ENCODE measurements at places on chromosomes 4 and X.
A peak's percentile ranks its signal among the peaks of the same experiment; 100 is the strongest.

DNA sequence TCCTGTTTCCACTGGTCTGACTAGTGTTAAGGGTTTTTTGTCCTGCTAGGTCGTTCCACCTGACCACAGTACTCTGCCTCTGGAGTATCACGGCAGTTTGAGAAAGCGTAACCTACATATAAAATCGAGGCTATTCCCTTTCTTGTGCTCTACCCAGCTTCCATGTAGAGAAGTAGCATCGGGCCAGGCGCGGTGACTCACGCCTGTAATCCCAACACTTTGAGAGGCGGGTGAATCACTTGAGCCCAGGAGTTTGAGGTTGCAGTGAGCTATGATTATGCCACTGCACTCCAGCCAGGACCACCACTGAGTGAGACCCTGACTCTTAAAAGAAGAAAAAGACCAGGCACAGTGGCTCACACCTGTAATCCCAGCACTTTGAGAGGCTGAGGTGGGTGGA is 7.5 kb downstream of the PPEF1 start:
- DNase-seq: no peak

GRCh38 chr4:169268951-169269760 is 1.6 kb downstream of the SH3RF1 start:
- DNase-seq: no peak

- peak; percentile 26 for DNase-seq
Measured at GRCh38 chr4:77044461-77045150, 31.2 kb downstream of the CCNI start.

DNA sequence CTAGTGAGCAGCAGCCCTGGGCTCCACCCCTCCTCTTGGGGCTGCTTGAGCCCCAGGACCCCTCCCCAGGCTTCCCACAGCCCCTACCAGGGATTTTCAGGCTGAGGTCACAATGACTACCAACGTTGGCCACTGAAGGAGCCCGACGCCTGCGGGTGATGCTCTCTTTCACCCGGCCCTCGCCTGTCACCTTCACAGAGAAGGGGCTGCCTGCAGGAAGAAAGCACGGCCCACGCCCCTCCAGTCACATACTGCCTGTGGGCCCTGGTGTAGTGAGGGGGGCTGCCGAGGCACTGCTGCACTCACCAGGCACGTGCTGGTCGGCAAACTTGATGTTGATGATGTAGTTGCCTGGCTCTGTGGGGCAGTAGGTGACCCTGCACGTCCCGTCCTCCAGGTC is 22.0 kb downstream of the FLNA start:
- no peak for DNase-seq

- no peak for DNase-seq
Measured at GRCh38 chrX:19881559-19881958, 5.8 kb downstream of the SH3KBP1 start.

GRCh38 chr4:67109276-67109675 is 436.0 kb downstream of the CENPC start:
- DNase-seq: no peak

- no peak for DNase-seq
Measured at GRCh38 chr4:123055943-123056342, 133.5 kb upstream of the NUDT6 start.

DNA sequence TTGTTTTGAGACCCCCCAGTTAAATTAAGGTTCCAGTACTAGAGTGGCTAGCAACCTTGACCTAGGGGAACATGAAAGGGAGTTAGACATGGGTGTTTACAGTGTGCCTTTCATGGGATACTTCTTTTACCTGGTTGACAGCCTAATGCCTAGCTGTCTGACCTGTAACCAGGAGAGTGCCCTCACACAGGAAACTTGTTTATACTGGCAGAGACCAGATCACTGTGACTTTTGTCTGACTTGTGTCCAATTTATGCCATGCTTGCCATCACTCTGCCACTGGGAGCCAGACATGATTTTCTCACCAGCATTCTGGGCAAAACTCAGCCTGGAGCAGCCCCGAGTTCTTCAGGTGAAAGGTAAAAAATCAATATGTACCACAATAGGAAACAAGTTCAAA is 305.9 kb downstream of the CHIC1 start:
- DNase-seq: no peak

DNA sequence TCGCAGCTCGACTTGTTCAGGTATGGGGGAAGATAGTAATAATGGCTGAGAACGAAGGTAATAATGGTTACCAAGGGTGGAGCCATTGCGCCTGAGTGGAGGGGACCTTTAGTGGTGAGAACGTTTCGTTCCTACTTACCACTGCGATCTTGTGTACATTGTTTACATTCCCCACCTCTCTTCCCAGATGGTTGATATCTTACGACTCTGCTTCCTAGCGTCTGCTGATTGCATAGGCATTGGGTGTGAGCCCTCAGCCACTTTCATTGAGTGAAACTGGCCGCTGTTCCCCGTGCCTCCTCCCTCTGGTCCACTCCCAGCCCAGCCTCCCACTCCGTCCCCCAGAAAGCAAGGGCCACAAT is 850 bp downstream of the IGBP1 start:
- DNase-seq: no peak

DNA sequence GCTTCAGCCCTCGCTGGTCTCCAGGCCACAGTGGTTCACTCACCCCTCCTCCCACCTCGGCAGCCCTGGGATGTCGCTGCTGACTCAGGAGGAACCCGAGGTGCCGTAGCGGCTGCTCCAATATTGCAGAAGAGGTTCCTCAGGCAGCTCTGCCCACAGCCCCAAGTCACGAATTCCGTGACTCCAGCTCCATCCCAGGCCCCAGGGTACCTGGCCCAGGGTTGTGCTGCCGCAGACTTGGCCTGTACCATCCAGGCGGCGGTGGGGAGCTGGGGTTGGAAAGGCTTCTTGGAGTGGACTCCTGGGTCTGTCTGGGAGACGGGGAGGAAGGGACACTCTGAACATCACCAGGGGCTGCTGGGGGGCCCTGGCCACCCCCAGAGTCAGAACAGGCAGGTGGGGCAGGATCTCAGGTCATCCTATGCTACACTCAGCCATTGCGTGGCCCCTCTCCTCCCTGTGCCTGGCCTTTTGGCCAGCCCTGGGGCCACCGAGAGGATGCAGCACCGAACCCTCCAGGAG is 728 bp upstream of the HGFAC start:
- DNase-seq: no peak

DNA sequence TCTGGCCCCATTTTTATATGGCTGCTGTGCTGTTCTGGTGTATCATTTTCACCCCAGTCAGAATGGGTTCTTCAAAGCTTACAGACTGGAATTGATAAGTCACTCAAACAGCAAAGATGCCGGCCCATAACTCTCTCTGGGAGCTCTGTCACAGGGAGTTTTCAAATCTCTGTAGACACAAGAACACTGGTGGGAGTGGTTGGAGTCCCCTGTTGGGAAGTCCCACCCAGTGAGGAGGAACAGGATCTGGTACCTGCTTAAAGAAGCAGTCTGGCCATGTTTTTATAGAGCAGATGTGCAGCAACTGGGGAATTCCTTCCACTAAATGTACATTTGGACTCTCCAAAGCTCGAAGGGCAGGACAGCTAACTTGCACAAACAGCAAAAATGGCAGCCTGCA is 69.3 kb upstream of the UGT2B7 start:
- DNase-seq: no peak

DNA sequence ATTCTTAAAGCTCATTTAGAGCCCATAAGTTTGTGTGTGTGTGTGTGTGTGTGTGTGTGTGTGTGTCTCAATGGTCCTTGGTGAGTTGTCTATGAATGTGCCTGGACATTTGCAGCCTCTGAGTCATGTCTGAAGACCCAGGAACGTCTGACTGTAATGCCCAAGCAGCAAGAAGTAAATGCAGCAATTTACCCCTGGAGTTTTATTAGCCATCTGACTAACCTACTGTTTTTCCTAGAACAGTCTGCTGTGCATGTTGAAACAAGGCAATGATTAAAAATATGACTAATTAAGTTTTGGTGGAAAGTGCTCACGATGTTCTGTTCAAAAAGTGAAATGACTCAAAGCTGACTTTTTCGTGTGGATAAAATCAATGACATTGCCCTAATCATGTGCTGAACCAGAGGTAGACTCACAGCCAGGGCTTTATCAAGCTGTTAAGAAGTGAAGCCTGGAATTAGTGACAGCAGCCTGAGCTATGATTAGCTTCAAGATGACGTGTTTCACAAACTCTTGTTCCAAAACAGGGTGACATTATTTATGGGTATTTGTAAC is 201.6 kb downstream of the CPE start:
- peak; percentile 98 for DNase-seq

- no peak for DNase-seq
Measured at GRCh38 chr4:36944232-36944631, 300.3 kb upstream of the NWD2 start.

DNA sequence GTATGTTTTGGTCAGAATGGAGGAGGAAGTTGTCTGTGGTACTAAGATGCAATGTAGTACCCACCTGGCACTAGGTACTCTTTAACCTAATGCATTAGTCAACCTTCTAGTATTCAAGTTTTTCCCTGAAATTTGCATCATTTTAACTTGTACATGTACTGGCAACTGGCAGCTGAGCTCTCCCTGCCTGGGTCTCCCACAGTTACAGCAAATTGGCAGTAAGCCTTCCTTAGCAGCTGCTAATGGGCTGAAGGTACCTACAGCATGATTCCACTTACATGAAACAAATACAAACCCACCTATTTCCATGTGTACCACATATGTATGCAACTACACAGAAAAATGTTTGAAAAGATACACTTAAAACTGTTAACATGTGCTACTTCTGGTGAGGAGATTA is 8.1 kb upstream of the KLHL2 start:
- DNase-seq: peak; percentile 55

DNA sequence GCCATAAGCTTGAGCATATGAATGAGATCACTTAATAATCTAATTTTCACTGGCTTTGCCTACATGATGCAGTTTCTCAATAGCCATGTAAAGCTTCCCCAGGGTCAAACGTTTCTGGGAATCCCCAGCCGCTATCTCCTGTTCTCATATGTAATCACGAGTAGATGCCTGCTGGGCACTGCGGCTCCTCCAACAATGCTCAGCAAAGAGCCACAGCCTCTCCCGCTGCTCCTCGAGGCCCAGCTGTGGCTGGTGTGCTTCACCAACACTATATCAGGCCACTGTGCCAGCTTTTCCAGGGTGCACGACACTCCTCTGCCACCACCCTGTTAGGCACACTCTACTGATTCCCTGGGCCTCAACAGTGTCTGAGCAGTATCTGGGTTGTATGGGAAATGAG is 78.3 kb upstream of the RASGEF1B start:
- DNase-seq: no peak

GRCh38 chr4:61603086-61603485 is 403.0 kb downstream of the ADGRL3 start:
- no peak for DNase-seq

- DNase-seq: no peak
Measured at GRCh38 chrX:118734909-118735308, 7.5 kb downstream of the IL13RA1 start.

DNA sequence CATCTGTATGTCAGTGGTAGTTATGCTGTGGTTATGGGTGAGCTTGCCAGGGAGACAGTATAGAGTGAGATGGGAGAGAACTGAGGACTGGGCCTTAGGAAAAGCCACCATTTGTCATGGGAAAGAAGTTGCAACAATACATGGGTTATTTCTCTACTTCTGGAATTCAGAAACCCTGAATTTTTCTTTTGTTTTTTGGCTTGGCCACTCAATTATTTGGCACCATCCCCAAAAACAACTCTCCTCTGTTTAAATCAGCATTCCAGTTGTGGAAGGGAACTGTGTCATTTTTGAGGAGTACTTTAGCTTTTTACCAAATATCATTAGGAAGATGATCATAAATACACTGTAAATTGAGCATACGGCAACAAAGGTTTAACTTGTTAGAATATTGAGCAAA is 41.1 kb upstream of the ACSL4 start:
- no peak for DNase-seq

DNA sequence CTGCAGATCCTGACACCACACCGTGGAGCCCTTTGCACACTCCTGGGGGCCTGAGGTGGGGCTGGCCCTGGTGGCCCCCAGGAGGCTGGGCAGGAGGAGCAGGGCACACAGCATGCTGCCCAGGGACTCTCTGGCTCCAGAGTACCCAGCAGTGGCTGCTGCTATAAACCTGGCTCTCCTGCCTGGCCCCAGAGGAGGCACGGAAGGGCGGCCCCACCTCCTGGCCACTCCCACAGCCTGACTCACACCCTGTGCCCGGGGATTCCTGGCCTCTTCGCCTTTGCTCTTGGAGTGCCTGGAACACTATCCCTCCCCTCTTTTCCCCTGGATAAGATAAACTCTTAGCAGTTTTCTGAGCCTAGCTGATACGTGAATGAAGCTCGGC is at the start of gene PSAPL1:
Gene PSAPL1, minus strand, starts transcription at position 165 of the 385 bp plus-strand sequence. Its CDS starts 51 bp downstream, at position 114.
- DNase-seq: peak; percentile 2

- DNase-seq: no peak
Measured at GRCh38 chr4:3114377-3114776, 39.9 kb downstream of the HTT start.

DNA sequence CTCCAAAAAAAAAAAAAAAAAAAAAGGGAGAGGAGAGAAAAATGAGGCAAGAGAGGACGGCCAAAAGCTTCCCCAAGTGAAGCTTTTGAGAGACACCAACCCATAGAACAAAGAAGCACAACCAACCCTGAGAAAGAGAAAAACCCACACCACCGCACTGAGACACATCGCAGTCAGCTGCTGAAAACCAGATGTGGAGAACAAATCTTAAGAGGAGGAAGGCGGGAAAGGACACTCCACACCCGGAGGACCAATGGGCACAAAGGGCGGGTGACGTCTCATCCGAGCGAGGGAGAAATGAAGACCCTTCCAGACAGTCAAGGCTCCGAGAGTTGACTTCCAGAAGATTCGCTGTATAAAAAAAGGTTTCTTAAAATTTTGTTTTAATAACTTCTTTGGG is 112.1 kb downstream of the AFAP1 start:
- no peak for DNase-seq

DNA sequence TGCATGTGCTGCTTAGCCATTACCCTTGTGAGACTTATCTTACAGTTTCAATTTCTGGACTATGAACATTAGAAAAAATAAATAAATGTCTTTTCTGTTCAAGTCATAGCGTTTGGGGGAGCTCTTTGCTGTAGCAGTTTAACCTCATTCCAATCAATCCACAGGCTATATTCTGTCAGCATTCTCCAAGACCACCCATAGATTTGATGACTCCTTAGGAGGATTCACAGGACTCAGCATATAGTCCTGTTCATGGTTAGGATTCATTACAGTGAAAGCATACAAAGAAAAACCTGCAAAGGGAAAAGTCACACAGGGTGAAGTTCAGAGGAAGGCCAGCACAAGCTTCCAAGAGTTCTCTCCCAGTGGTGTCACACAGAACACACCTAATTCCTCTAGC is 180.5 kb downstream of the ADAMTS3 start:
- no peak for DNase-seq

- no peak for DNase-seq
Measured at GRCh38 chrX:39196192-39197102, 395.2 kb downstream of the MID1IP1 start.

DNA sequence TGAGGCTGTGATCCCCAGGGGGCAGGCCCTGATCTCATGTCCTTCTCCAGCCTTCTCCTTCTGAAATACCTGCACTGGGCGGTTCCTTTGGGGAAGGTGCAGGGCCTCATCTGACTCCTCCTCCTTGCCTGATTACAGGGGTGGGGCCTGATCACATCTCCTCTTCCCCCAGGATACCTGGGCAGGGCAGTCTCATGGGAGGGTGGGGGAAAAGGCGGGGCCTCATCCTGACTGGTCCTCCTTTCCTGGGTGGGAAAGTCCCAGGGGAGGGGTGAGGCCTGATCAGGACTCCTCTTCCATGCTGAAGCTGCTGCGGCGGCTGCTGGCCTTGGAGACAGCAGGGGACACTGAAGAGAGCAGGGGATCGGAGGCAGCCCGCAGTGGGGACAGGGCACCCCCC is 13.3 kb downstream of the TFE3 start:
- DNase-seq: no peak
